ENCODE measurements at places on chromosomes 3 and 15.

- DNase-seq, result no peak
Observed at GRCh38 chr3:60417576-60417975, 833.7 kb downstream of the FHIT start.

DNA sequence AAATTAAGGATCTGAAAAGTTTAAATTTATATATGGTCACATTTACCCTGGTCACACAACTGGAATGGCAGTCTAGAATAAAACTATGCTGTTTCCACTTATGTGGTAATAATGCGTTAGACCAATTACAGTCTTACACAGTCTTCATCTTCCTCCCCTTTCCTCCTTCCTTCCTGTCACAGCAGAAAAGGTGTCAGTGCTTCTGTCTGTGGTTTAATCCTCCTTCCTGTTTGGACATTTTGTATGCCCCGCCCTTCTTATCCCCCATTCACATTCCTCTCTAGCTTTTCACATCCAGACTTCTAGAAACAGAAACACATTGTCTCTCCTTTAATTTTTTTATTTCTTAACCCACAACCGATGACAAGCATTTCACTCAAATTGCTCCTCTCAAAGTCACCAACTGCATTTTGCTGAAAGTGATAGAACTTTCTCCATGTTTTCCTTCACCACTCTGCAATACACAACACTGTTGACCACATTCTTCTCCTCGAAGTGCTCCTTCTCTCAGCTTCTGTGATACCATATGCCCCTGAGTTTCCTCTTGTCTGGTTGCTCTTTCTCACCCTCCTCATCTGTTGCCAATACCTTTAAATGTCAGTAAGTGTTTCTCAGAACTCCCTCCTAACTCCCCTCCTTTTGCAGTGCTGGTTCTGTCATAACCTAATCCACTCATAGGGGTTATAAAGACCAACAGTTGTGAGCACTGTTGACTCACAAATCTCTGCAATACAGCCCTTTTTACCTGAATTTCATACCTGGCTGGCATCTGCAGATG, 271.6 kb downstream of the UBE2E2 start:
- no peak for DNase-seq

DNA sequence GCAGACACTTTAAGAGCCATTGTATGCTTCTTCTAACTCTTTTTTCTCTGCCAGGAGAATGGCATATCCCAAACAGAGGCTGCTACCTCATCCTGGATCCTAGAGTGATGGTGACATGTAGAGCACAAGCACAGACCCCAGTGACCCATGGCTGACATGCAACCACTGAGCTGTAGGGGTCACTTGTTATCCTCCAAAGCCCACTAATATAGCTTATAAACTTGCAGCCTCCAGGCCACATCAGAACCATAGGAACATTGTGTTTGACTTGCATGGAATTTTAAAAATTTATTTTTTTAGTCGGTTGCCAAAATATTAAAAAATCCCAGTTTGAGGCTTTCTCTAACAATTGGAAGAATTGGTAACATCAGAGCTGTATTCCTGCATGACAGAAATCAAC, 283.0 kb upstream of the WNT5A start:
- no peak for DNase-seq

- no peak for DNase-seq
Observed at GRCh38 chr3:133998691-133999241, 31.0 kb downstream of the SLCO2A1 start.

DNA sequence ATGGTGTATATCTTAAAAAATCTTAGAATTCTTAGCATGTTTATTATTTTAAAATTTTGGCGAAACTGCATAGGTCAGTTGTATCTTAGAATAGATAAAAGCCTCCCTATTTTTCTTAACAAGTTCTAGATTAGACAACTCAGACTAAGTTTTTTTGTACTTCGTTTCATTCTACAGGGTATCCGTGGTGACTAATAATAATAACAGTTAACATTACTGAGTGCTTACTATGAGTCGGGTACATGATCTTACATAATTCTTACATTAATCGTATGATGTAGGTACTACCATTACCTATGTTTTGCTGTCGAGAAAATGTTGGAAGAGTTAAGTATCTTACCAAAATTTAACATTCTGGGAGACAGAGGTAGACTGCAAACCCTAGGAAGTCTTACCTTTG, 60.7 kb downstream of the UBE2E2 start:
- DNase-seq, result no peak

- no peak for DNase-seq
Observed at GRCh38 chr3:119649761-119650160, 10.6 kb downstream of the POPDC2 start.

DNA sequence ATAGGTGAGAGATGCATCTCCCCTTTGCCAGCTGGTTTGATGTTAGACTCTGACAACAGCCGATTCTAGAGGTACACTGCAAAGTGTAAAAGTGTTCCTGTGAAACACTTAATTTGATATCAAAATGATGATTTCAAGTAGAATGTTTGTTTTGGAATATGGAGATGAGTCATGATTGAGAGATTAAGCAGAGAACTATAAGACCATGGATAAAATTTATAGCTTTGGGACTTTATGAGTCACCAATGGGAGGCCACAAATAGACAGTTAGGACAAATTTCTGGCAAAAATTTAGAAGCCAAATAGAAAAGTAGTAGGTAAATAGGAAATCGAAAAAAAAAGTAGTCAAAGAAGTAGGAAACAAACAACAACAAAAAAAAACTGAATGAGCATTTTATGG, 672.5 kb downstream of the NSUN3 start:
- no peak for DNase-seq

DNA sequence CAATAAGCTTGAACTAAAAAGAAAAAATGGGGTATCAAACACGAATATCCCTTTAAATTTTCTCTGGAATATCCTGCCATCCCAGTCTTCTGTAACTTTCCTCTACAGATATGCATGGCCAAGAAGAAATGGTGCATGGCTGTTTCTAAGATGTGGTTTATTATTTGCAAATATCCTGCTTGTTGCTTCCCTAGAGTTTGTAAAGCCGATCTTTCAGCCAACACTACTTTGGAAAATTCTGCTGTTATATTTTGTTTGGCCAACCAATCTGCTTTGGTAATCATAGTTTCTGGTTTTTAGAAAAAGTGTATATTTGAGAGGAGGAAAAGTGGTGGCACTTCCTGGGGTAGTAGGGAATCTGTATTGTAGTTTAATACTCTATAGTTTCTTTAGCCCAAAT, 13.9 kb downstream of the PHLDB2 start:
- no peak for DNase-seq

DNA sequence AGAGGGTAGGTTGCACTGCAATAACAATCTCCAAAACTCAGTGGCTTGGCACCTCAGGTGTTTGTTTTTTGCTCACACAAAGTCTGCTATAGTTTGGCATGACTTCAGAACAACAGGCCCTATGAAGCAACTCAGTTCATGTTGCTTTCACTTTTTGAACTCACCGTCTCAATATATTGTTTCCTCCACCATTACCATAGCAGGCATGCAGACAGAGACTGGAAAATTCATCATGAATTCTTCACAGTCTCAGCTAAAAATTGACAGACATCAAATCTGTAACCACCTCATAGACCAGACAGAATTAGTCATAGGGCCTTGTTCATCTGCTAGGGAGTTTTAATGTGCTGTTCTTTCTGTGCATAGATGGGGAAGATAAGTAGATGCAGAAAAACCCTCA, 161.4 kb upstream of the POU1F1 start:
- no peak for DNase-seq

GRCh38 chr15:97177151-97177577, 783.3 kb upstream of the ARRDC4 start:
- no peak for DNase-seq

DNA sequence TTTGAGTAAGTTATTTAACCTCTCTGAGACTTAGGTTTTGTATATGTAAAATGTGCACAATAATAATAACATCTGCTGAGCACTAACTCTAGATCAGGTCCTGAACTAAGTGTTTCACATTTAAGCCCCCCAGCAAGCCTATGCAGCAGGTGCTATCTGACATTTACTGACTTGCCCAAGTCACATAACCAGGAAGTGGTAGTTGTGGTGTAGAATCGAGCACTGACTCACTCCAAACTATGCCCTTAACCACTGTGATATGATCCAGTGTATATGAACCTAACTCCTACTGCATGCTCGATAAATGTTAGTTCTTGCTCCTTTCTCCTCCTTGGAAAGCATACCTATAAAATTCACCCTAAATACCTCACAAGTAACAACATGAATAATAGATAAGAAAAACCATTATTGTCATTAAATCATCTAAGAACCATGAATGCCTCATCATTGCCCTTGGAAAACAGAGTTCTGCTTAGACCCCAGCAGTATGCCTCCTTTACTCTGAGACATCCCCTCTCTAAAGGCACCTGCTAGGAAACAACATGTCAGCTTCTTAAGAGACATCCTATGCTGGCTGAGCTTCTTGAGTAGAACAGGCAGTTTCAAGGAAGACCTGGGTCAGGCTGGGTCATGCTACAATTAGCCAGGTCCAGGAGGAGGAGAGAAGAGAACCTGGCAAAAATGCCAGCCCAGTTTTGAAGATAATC, 3.0 kb upstream of the SHC4 start:
- peak; percentile 61 for DNase-seq

GRCh38 chr3:117687096-117687495, 977.5 kb downstream of the TUSC7 start:
- no peak for DNase-seq

GRCh38 chr3:23172059-23172458, 31.1 kb upstream of the UBE2E2 start:
- DNase-seq, result no peak

DNA sequence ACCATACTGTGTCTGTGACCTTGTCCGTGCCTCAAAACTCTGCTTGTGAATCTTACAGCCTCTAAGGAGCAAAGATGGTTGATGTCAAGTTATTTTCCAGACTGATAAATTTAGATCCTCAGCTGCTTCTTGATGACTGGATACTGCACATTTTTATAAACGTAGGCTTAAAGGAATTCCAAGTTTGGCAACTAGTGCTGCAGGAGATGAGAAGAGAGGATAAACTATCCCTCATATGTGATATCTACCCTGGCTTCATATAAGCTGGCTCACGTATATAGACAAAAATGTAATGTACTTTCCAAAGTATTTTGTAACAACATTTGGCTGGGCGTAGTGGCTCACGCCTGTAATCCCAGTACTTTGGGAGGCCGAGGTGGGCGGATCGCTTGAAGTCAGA, 89.6 kb downstream of the GMPS start:
- no peak for DNase-seq

DNA sequence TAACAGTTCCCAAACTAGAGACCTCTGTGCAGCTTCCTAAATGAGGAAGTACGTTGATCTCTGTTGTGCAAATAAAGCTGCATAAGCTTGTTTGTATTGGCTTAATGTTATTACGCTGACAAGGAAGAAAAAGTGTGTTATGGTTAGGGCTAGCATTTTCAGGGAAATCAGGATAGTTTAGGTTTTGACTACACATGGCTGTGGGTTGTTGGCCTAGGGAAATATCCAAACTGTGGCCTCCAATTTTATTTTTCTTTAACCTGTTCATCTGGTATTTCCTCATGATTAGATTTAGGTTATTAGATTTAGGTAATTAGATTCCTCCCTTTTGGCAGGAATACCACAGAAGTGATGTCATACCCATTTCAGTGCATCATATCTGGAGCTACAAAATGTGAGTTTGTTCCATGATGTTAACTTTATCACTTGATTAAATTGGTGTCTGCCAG, 8.7 kb upstream of the MCCC1 start:
- no peak for DNase-seq

GRCh38 chr3:185555101-185555501, 2.7 kb upstream of the LIPH start:
- no peak for DNase-seq

- no peak for DNase-seq
Observed at GRCh38 chr3:59247402-59247841, 197.6 kb upstream of the CFAP20DC start.

DNA sequence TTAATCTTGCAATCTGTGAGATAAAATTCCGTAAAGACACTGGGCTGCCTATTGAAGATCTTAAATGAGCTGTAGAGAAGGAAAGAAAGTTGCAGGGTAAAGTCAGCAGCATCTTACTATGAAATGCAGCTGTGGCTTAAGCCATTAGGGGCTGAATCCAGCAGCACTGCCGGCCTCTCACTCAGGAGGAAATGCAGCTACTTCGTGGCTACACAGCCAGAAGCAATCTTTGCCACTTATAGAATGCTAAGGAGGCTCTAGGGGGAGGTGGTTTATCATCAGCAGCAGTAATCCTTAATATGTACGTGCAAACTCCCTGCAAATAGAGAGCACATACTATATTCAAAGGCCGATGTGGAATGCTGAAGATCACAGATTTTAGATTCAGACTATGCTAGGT, 19.1 kb upstream of the MCTP2 start:
- no peak for DNase-seq

GRCh38 chr3:79233431-79234060, 534.3 kb downstream of the ROBO1 start:
- no peak for DNase-seq

DNA sequence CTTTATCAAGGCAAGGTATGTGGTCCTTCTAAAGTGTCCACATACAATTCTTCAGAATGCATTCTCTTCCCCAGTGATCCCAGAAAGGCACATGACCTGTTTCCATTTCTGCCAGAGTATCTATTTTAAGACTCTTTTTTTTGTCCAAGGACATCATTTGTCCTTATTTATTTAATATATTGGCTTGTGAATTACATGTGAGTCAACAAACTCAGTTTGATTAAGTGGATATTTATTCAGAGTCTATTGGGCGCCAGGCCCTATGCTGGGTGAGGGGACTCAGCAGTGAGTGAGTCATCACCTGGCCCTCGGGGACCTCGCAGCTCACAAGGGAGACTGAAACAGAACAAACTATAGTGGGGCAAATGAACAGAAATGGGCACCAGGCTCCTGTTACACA, 136.8 kb downstream of the SNRK start:
- DNase-seq, result no peak

- peak; percentile 69 for DNase-seq
Observed at GRCh38 chr3:128322030-128323022, 144.4 kb downstream of the DNAJB8 start.

GRCh38 chr15:70050441-70050840, 47.3 kb downstream of the TLE3 start:
- DNase-seq, result no peak

- DNase-seq, result no peak
Observed at GRCh38 chr3:107845380-107846278, 245.2 kb downstream of the CD47 start.

DNA sequence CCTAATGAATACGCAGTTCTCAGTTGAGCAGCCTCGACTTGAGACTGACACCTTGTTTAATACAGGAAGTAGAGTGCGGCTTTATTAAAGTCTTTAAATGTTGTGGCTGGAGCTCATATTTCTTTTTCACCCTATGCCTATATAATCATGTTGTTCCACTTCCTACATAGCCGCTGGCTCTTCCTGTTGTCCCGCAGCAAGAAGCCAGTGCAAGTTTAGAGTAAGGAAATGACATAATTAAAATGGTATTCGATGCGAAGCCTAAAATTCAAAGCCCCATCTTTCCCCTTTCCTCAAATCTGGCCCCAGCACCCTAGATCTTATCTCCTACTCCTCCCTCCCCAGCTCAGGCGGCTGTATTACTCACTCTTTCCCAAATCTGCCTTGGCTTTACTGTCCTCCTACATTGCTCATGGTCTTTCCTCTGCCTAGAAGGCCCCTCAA, 7.5 kb upstream of the PHLDB2 start:
- DNase-seq, result no peak
